ENCODE measurements at places on chromosomes 2 and 18.

DNA sequence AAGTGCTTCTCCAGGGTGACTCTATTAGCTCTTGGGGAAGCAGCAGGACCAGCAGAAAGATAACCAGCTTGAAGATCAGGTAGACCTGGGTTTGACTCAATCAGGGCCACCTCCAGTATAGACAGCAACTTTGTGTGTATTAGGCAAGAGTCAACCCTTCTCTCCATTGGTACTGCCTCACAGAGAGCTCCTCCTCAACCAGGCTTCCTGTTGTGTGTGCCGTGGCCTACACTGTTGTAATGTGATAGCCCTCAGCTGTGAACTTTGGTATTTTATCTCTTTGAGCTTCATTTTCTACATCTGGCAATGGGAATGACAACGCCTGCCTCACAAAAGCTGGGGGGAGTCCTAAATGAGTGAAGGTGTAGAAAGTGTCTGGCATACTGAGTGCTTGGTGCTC is 17.0 kb upstream of the MAP3K20 start:
- DNase-seq: no peak

DNA sequence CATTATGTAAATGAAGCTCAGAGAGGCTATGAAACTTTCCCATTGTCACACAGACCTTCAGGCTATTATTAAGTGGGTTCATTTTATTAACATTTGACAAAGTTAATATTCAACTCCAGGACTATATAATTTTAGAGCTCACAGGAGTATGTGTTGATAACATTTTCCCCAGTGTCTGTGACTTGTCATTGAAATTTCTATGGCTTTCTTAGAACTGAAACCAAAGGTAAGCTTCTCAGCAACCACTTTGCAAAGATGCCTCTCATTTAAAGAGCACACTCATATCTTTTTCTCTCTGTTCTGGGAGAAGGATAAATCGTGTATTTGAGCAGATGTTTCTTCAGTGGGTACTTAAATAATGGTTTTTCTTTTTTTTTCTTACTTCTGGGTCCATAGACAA is 61.8 kb upstream of the LHCGR start:
- no peak for DNase-seq

DNA sequence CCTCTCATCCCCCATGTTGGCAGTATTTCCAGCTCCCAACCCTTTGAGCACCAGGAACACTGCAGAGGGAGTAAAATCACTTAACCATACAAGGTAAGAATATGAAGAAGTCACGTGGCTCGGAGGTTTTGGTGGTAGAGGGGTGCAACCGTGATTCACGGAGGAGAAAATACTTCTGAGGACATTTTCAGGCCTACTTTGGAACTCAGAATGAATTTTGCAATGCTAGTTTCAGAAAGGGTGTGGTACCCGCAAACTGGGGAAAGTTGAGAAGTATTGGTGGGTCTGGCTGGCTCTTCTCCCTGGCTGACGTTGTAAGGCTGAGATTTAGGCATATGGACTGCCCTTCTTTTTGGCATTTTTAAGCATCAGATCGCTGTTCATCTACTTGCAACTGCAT is 442 bp downstream of the SERPINB5 start:
- no peak for DNase-seq

- no peak for DNase-seq
Measured at GRCh38 chr2:22694300-22694699, 690.7 kb upstream of the KLHL29 start.

DNA sequence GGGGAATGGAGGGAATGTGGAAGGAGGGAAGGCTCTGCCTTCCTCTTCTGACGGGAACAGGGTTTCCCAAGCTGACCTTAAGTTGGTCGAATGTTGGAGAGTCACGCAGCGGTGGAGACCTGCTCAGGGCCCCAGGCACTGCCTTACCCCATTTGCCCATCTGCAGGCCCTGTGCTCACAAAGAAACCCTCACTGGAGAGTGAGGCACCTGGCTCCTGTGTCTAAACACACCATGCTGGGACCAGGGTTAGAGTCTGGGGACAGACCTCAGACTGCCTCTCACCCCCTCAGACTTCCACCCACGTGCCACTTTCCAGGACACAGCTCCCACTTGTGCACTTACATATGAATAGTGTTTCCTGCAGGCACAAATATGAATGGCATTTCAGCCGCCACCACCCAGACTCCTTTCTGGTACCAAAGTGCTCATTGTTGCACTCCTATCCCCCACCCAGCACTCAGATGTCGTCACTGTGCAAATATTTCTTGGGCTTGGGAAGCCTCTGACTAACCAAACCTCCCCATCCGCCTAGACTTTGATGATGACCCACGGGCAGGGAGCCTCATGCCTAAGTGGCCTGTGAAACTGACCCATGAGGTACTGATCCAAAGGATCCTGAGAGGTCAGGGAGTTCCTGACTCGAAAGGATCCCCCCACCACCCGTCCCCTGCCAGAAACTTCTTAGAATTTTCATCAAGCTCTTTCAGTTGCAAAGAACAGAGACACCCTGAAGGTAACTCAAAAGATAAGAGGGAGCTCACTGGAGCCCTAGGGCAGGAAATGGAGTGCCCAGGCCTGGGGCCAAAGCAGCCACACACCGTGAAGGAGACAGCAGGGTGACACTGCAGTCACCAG is 78.3 kb downstream of the STPG4 start:
- DNase-seq: no peak

GRCh38 chr18:31493171-31493570 is 4.8 kb upstream of the DSG2 start:
- no peak for DNase-seq

DNA sequence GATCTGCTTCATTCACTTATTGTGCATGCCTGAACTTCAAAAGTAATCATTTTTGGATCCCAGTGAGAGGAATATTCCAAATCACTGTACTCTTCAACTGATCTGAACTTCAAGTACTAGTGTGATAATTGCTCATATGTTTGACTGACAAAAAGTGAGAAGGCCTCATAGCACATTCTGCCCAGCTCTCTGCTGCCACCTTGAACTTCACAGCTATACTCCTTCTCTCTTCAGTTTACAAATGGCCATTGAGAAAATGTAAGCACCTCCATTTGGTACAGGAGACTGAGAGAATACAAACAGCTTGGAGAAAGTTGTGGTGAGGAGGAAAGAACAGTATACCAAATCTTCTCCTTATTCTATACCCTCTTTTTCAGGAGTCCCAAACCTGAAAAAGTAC is 946.0 kb upstream of the CHAC2 start:
- peak; percentile 12 for DNase-seq

GRCh38 chr2:216379977-216380376 is 7.7 kb upstream of the MARCHF4 start:
- DNase-seq: peak; percentile 46

DNA sequence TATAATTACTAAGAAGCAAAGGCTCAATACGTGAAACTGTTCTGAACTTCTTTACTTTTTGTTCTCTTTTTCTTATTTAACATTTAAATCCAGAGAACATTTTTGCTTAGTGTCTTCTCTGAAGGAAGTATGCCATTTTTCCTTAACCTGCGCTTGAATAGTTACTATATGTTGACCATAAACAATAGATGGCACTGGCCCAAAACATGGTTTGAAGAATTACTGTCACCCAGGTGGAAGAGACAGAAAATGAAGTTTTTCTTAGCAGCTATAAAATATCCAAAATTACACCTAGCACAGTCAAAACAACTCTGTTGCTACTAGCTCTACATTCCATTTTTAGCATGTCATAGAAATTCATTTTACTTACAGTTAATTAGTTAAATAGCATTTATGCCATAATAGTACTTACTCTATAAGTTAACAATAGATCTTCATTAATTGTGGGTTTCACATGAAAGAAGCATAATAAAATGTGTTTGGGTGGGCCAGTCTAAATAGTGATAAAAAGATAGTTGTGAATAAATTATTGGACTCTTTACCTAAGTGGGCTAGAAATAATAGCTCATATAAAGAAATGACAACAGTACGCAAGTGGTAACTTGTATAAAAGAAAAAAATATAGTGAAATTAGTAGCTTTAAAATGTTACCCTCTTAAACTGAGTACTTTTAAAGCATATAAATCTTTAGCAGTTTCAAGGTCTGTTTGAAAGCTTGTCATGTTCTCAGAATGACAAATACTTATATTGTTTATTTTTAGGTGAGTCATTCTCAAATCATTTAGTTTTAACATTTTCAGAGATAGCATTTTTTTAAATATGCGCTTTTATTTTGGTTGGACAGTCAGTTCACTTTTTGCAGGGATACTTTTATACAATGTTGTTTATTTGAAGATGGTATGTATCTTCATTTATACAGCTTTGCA is 3.7 kb downstream of the ETAA1 start:
- DNase-seq: no peak

- no peak for DNase-seq
Measured at GRCh38 chr2:187208199-187208785, 239.8 kb downstream of the CALCRL start.

DNA sequence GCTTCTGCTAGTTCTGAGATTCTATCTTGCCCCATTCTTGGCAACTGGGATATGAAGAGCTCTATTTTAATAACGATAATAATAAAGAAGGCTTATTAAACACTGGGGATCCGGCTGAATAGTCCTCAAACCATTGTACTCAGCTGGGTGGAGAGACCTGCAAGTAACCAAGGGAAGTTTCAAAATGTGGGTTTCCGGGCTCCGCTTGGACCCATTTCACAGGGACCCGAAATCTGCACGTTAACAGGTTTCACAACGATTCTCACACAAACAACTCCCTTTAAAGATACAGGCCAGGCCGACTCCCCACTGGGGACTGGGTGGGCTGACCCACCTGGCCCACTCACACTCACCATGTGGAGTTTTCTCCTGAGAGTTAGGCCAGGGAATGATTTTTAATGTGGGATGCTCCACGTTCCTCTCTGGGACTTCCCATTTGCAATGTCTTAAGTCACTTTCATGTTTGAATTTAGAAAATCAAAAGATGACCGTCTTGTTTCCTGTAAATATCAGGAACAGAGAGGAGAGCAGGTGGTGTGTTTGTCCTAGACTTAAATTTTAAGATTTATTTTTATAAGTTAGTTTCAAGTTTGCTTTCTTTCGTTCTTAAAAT is 96.3 kb downstream of the SH3RF3 start:
- no peak for DNase-seq

GRCh38 chr18:51028201-51028805 is 1.7 kb upstream of the SMAD4 start:
- no peak for DNase-seq

DNA sequence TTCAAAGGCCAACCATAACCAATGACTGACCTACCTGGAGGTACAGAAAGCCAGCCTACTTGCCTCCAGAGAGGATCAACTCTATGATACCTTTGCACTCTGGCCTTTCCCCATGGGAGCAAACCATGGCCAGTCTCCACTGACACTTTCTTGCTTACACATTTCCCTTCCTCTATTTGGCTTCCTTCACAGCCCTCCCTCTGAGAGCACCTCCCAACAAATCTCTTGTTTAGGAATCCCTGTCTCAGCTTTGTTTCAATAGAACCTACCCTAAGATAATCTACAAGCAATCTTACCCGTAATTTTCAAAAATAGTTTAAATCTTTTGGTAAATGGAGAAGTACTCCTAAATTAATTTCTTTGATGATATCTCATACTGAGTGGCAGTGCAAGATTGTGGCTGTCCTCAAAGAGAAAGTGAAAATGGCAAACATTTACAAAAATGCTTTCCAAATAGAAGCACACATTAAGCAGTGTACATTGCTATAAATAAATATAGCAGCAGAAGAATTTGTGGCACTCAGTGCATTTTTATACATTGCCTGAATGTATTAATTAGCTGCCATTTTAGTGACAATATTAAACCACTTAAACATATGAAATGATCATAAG is 140.6 kb downstream of the CCDC148 start:
- no peak for DNase-seq

DNA sequence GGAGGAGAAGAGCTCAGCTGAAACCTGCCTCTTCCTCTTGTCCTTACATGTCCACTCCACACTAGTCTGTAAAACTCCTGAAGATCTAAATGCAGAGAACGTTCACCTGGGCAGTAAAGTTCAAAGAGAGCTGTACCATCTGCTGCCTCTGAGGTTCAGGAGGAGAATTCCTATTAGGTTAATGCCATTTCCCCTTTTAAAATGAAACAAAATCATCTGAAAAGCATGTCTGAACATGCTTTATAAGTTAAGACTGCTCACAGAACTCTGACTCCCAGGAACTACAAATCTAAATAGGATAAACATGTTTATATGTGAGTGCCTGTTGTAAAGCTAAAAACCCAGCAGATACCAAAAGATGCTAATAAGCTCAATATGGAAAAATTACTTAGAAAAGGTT is 164.4 kb downstream of the AFF3 start:
- no peak for DNase-seq

GRCh38 chr2:215138479-215138878 is at the start of gene ABCA12:
Gene ABCA12, minus strand, starts transcription at chr2:215138626. Its CDS starts 418 bp downstream, at chr2:215138208.
- DNase-seq: no peak

DNA sequence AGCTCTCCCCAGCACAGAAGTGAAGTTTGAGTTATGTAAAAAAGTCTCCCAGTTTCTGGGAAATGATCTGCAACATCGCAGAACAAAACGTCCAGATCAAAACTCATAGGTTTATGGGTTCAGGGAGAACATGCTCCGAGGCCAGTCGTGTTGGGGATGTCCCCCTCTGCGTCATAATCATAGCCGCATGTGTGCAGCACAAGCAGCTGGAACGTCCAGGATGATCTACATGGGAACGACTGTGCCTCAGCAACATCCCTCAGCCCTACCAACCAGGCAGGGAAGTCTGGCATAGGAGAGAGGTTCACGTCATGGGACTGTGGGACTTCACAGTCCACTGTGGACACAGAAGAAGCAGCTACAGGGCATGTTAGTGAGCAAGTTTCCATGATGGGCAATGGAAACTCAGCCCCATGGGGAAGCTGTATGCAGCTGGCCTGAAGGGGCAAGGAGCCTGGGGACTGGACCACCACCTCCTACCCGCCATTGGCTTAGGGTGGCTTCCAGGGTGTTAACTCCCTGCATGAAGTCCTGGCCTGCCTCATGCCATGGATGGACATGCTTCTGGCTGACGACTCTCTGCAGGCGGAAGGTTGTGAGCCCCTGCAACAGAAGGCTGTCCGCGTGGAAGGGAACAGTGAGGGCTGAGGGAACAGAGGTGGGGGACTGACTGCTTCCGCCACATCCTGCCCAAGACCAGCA is 96.9 kb downstream of the COPS8 start:
- no peak for DNase-seq

DNA sequence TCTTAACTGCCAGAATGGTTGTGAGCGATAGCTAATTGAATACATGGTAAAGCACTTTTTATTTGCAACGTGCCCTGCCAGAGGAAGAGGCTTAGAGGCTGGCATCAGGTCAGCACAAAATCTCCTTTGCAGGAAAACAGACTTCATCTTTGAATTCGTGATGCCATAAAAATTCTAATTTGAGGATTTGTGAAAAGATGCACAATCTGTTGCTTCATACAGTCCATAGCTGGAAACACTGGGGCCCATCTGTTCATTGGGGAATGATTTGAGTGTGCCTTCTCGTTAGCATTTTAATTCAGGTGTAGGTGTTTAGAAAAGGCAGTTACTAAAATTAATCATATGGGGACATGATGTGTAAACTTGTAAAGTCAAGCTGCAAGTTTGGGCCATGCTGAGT is 876.0 kb downstream of the SLC4A3 start:
- DNase-seq: peak; percentile 24

- no peak for DNase-seq
Measured at GRCh38 chr2:127893033-127893432, 7.3 kb upstream of the AMMECR1L start.
